ENCODE measurements at places on chromosomes 11 and 22.

DNA sequence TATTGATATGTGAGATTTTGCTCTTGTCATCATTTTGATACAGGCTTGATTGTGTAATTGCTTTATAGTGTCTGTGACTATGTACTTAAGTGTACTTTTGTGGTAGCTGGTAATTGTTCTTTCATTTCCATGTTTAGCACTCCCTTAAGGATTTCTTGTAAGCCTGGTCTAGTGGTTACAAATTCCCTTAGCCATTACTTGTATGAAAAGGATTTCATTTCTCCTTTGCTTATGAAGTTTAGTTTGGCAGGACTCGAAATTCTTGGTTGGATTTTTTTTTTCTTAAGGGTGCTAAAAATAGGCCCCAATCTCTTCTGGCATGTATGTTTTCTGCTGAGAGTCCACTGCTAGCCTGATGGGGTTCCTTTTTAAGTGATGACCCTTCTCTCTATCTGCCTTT is 346.8 kb downstream of the JRKL start:
- no peak for DNase-seq

DNA sequence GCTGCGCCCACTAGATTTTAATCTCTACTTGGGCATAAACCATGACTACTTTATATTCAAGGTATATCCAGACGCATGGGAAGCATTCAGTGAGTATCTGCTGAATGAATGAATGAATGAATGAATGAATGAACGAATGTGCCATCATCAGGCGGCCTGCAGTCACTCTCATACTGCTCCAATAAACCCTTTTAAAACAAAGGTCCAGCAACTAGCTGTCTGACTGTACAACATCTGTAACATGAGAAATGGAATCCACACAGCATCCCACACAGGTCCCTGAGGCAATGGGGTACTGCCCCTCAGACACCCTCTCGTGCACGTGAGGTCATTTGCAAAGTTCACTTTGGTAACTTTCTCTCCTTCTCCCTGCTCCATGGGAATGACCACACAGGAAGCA is 147.5 kb downstream of the LARGE1 start:
- no peak for DNase-seq

DNA sequence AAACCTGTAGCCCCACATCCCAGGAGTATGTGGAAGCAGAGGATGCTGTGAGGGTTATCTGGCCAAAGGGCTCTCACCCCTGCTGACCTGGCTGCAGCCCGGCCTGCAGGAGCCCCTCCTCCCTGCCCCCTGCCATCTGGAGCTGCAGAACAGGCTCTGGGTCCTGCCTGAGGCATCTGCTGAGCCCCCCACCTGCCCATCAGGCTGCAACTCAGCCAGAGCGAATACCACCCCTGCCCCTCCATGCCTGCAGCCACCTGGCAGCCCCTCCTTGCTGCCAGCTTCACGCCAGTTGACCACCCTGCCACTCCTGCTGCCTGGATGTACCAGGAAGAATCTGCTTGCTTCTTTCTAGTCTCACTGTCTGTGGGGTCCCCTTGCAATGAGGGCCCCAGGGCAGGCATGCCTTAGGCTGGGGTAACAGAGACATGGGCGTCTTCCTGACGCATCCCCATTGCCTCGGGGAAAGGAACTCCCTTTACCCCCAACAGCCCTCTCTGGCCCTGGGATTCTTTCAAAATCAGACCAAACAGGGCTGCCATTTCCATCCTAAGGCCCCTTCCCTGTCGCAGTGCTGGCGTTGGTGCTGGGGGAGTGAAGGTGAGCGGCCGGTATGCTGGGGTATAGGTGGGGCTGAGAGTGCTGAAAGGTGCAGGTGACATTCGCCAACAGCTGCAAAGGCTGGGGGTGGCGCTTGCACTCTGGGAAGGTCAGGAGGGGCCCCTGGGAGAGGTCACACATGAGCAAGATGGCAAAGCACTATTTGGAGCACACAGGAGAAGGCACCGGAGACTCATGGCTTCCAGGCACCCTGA is 1334.6 kb downstream of the TBC1D22A start:
- DNase-seq, result no peak

DNA sequence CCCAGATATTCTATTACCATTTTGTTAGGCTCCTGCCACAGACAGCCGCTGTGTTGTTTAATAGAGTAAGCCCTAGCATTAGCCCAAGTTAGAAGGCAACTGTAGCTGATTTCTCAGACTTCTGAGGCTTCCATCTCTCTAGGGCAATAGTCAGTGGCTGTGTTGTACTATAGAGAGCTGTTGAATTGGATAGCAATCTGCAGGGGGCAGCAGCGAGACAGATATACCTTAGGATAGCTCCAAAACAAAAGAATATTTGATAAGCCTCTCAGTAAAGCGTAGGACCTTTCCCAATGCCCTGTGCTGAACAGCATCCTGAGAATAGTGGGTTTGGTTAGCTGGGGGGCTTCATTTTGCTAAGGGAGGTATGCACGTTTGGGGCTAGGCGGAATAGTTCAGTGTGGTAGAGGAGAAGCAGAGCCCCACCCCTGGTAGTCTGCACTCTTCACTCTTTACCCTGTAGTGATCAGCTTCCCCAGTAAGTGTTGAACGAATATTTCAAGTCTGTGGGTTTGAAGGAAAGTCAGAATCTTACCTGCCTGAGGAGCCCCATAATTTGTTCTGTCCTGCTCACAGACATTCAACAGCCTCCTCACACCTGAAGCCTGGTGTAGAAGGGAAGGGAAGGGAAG is 515.1 kb downstream of the INSC start:
- peak; percentile 56 for DNase-seq

Measured in NCI-H748 treated with DMSO at 0.1 percent for 48 hours (cell line).